CD4-positive, alpha-beta T cell treated with Interleukin-15 for 4 hours (primary cell): ENCODE measurements at places on chromosomes 13 and 19.

GRCh38 chr13:39809466-39809865 lies 154.0 kb downstream of the COG6 start:
- DNase-seq = no peak

- DNase-seq = no peak
These were observed 705.7 kb downstream of the SLITRK5 start for GRCh38 chr13:88376760-88377388.

GRCh38 chr19:1125601-1126467 lies 22.0 kb downstream of the GPX4 start:
- no peak for DNase-seq

GRCh38 chr13:76745261-76746200 lies 140.7 kb downstream of the KCTD12 start:
- no peak for DNase-seq

DNA sequence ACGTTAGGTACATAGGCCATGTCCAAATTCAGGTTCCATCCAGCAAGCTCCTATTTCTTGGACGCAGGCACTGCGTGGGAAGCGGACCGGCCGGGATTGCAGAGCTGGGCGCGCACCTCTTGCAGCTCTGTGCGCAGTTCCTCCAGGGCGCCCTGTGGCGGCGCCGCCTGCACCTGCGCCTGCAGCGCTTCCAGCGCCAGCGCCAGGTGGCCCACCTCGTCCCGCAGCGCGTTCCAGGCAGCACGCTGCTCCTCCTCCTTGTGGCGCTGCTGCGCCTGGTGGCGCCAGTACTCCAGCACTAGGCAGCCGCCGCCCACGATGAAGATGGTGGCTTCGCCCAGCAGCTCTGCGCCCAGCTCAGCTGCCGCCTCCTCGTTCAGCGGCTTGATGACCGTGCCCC lies 31.1 kb downstream of the OPA3 start:
- DNase-seq = no peak

GRCh38 chr13:49587311-49587847 lies 2.0 kb upstream of the RCBTB1 start:
- no peak for DNase-seq
